CD4-positive, alpha-beta T cell treated with Interleukin-6 for 4 hours (primary cell): ENCODE measurements at places on chromosomes 1 and 21.
A peak's percentile ranks its signal among the peaks of the same experiment; 100 is the strongest.

DNA sequence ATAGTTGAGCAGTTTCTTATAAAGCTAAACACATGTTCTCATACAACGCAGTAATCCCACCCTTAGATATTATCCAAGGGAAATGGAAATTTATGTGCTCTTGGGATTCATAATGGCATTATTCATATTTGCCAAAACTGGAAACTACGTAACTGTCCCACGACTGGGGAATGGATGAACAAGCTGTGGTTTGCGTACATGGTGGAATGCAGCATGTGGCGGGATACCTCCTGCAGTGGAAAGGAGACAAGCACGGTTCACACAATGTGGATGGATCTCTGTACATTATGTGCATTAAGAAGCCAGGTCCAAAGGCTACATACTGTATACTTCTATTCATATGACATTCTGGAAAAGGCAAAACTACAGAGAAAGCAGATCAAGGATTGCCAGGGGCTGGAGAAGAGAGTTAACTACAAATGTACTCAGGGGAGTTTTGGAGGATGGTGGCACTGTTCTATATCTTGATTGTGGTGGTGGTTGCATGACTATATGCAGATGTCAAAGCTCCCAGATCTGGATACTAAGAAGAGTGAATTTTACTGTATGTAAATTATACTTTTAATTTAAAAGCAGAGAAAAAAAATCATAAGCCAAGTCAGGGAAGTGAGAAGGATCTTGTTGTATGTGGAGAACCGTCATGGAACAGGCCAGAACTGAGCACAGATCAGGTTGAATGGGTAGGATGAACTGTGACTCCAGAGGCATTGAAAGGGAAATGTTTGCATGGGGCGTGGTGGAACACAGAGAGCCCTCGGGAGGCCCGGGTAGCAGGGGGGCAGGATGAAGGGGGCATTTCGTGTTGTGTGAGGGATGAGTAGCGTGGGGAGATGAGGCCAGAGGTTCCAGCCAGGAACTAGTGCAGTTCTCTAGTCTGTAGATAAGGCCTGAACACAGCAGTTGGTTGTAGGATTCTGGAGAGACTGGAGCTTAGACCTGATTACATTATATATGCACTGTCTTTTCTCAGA is 90.7 kb downstream of the GALNT2 start:
- no peak for DNase-seq

- DNase-seq: no peak
Measured at GRCh38 chr21:38661197-38661871, 144.4 kb upstream of the ETS2 start.

DNA sequence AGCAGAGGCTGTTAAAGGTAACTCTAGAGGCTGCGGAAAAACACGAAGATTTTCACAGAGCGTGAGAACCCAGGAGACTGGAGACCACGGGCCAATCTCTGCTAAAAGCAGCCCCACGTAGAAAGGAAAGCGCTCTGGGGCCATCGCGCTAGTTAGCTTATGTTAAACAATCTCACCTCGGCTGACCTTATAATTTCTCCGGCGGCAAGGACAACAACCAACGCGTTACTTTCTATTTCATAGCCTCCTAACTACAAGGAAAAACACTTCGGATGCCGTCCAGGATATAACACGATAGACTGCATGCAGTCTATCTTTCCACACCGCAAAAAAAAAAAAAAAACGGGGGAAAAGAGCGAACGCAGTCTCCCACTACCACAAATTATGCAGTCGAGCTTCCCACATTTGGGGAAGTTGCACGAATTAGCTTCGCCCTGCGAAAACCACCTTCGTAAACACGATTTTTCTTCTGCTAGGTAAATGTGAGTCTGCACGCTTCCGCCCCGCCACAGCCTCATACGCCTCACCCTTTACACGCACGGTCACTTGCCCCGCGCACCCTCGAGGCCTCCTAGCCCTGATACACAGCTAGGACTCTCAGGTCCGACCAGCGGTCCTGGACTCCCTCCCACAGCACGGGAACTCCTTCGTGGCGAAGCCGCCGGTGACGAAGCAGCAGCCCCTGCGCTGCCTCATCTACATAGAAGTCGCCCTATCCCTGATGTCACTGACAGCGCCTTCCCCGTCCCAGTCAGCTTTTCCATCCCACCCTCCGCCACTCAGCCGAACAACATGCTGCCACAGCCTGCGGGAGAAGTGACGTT is 87.8 kb downstream of the PRKAB2 start:
- peak; percentile 48 for DNase-seq

- DNase-seq: peak; percentile 81
Measured at GRCh38 chr1:32413507-32414185, 19.4 kb upstream of the BSDC1 start.

DNA sequence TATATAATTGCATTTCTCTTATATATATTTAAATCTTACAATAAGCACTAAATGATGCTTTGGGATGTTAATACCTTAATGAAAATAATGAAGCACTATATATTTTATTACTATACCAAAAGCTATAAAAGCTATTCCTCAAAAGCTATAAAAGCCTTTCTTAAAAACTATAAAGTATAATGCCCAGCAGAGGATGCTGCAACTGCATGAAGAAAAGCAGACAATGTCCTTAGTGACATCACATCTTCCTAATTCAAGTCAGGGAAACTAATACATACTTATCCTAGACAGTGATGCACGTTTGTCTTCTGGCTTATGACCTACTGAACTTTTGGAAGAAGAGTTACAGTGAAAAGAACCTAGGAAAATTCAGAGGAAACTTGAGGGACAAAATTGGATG is 13.6 kb upstream of the C1orf185 start:
- no peak for DNase-seq

DNA sequence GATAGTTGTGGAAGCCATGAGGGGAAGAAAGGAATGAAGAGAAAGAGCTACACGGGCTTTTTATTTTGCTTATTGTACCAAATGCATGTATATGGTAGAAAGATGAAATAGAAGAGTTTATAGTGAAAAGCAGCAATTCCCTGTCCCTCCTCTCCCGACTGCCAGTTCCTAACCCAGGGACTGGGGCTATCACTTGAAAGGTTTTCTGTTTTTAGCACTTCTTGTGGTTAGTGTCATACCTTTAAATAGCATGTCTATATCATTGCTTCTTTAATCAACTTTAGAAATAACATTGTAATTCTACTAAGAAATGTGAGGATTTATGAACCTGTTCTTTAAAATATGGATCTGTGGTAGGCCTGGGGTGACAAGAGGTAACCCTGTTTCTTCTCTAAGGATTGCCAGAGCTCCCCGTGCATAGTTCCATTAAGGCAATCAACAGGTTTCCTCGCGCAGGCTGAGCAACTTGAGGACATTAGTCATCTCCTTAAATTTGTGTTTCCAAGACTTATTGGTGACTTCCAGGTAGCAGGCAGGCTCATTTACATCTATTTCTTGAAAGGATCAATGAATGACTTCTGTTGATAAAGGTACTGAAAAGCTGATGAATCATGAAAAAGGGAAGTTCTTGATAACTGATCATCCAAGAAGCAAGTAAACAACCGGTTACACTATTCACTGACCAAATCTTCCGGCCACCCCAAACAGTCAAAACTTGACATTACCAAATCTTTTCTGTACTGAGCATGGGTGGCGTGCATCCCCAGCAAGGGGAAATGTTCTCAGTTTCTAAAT is 37.8 kb upstream of the S1PR1 start:
- no peak for DNase-seq

- no peak for DNase-seq
Measured at GRCh38 chr1:97379387-97380075, 541.3 kb downstream of the DPYD start.

DNA sequence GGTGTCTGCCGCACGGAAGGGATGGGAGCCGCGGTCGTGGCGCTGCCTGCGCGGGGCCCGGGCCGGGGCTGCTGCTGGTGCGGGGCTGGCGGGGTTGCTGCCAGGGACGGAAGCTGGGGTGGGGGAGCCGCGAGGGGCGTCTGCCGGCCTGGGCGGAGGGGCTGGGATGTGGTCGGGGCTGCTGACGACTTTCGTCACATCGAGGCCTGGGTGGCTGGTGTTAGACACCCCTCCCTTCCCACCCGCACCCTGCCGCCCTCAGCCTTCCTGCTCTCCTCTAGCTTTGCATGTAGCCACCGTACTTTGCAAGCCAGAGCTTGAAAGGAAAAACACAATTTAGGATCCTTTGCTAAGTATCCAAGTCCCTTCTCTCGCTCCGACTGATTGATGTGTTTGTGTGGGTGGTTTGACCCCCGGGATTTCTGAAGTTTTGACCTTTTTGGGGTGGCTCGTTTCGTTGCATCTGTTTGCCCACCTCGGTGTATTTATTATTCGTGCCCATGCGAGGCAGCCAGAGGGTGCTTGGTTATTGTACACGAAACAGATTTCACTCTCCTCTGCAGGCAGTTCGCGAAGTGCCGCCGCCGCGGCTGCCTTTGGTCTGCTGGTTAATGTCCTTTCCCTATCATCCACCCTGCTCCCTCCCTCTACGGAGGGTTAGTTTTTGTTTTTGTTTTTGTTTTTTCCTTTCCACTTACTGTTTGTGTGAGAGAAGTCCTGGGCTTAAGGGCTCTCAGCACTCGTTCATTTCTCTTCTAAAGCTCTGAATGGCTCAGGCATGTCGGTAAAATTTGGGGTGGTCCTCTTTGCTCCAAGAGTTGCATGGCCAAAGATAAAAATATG is 868 bp downstream of the C1orf21 start:
- peak; percentile 17 for DNase-seq

DNA sequence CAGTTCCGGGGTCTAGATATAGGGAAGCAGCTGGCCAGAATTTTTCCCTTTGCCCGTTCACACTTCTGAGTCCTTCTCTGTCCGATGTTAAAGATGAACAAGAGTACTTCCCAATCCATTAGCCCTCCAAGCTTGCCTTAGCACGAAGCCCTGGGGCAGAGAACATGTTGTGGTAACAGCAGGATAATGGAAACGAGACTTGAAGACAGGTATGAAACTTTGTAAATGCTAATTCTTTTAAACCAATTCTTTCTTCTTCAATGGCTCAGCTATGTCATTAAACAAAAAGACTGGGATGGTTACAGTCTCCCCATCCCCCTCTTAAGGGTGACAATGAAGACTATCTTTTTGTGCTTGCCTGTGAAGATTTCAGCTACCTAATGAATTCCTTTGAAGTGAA is 218.5 kb downstream of the PLA2G4A start:
- no peak for DNase-seq

GRCh38 chr1:171712341-171712740 is 29.5 kb downstream of the VAMP4 start:
- DNase-seq: no peak

GRCh38 chr1:220222939-220223338 is 49.3 kb downstream of the RAB3GAP2 start:
- DNase-seq: no peak

DNA sequence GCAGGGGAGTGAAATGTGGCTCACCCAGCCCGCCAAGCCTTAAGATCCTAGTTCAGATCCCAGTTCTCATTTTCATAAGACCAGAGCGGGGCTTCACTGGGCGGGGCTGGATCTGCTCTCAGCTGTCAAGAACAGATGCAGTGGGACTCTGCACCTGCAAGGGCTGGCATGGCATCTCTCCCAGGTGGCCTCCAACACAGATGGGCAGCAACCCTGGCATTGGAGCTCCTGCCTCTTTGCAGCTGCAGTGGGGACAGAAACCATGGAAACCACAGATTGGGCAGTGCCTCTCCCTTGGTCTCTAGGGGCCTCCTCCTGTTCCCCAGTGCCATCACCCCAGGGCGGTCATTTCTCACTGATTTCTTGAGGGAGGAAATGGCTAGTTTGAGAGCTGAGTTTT is 267.7 kb downstream of the PRDM2 start:
- DNase-seq: no peak

- DNase-seq: no peak
Measured at GRCh38 chr1:156257711-156258110, 9.9 kb upstream of the PAQR6 start.

- DNase-seq: no peak
Measured at GRCh38 chr1:60091195-60091715, 17.7 kb upstream of the C1orf87 start.

DNA sequence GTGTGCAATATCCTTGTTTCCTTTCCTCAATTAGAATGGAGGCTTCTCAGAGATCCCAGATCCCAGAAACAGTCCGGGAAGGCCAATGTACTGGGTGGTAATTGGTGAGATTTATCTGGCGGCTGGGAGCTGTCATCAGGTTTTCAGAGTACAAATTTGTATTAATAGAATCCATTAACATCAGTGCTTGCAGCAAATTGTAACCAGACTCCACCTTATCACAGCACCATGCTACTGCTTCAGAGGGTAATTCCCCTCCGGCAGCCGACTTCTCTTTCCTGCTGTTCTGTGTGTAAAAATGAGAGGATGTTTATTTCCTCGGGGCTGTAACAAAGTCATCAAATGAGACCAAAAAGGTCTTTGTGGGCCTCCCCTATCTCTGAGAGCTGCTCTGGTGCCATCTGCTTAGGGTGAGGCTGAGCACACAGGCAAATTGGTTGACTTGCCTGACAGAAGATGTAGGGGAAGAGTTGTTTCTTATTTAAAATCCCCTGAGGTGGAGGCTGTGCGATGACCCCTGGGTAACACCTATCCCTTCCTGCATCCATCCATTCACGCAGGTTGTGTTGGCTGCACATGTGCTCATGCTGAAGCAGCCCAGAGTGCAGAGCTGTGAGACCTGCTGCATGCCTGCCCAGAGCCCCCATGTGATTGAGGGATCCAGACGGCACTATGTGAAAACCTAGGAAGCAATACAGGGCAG is 19.2 kb downstream of the NFASC start:
- no peak for DNase-seq

- DNase-seq: no peak
Measured at GRCh38 chr1:230768903-230769570, 21.8 kb downstream of the CAPN9 start.

GRCh38 chr21:42209801-42210479 is 9.0 kb upstream of the ABCG1 start:
- DNase-seq: no peak

DNA sequence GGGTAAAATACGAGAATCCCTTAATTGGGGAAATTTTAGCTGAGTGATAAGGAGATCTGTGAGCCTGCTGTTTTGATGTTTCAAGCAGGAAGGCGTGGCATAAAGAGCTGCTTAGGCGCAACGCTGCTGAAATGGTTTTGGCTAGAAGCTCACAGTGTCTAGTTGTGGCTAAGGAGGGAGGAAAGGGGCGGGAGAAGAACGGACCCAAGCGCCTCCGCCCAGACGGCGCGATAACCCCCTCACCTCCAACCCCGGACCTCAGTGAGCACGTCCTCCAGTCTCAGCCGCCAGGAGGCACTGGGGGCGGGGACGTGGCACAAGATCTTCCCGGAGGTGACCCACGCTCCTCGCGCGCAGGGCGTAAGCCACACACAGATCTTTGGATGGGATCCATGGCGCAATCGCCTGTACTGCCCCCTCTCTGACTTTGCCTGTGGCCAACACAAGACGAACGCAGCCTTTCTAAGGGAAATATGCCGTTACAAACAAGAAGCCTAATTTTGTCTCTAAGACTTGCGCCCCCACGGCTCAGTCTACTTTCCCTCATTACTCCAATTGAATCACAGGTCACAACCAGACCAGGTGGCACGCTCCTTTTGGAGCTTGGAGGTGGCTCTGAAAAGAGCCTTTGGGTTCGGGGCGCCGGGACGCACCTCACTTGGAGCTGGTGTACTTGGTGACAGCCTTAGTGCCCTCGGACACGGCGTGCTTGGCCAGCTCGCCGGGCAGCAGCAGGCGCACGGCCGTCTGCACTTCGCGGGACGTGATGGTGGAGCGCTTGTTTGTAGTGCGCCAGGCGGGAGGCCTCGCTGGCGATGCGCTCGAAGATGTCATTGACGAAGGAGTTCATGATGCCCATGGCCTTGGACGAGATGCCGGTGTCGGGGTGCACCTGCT is 23.4 kb upstream of the RNF187 start:
- peak; percentile 61 for DNase-seq
